Glutamatergic neuron (in vitro differentiated cells): ENCODE measurements at places on chromosomes 4 and X.

DNA sequence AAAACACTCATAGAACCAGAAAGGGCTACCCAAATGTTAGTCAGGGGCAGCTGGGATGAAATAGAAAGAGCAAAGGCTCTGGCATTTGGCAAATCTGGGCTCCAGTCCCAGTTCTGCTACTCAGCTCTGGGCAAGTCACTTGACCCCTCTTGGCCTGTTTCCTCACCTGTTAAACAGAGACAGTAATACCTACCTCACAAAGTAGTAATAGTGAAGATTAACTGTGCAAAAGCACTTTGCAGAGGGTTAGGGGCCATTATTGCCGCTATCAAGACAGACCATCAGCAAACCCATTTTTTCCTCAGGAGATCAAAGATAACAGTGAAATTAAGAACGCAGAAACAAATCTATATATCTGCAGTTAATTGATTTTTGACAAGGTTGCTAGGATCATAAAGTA, 20.6 kb downstream of the ZBTB33 start:
- no peak for DNase-seq

DNA sequence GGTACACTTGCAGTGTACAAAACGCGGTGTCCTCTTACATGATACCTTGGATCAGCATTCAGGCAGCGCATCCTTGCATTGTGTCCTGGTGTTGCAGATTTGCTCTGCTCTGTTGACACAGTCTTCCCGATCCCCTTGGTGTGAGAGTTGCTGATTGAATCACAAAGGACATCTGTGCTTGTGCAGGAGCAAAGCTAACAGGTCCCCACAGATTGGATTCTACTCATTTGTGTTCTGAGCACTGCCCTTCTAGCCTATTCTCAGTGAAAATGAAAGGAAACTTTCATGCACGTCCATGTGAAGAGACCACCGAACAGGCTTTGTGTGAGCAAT, 171.4 kb downstream of the FRMPD4 start:
- DNase-seq, result no peak

- no peak for DNase-seq
These were observed 40.8 kb downstream of the LAMP2 start for GRCh38 chrX:120428309-120428708.

DNA sequence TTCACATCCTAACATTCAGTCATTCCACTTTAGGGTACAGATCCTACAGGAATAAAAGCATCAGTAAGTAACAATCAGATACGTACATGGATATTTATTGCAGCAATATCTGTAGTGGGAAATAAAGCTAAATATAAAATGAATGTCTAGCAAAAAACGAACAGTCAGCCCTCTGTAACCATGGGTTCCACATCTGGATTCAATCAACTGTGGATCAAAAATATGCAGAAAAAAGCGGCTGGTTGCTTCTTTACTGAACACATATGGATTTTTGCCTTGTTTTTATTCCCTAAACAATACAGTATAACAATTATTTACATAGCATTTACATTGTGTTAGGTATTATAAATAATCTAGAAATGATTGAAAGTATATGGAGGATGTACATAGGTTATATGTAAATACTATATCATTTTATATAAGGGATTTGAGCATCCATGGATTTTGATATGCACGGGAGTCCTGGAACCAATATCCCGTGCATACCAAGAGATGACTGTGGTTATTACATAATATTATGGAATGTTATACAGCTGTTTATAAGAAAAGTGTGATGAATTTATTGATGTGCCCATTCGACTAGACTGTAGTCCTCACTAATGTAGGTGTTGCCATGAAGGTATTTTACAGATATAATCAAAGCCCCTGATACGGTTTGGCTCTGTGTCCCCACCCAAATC, 132.8 kb downstream of the ARHGEF9 start:
- no peak for DNase-seq

- DNase-seq, result no peak
These were observed 124.1 kb upstream of the SLIT2 start for GRCh38 chr4:20127626-20128025.

GRCh38 chrX:37712458-37712857, 26.9 kb downstream of the XK start:
- DNase-seq, result no peak

DNA sequence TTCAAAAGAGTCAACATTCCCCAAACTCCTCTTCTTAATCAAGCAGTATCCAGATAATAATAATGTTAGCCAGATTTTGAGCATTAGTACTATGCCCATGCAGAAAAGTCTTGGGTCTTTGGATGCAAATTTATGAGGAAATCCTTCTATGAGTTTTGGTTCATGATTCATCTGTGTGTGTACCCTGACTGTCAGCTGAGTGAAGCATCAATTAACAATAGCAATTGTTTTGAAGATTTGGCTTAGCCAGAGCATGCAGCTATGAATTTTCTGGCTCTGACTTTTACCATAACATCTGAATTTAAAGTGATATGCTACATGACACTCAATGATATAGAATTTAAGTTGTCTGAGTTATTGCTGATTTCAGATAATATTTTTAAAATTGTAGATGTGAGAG, 145.8 kb downstream of the KLHL4 start:
- DNase-seq, result no peak

DNA sequence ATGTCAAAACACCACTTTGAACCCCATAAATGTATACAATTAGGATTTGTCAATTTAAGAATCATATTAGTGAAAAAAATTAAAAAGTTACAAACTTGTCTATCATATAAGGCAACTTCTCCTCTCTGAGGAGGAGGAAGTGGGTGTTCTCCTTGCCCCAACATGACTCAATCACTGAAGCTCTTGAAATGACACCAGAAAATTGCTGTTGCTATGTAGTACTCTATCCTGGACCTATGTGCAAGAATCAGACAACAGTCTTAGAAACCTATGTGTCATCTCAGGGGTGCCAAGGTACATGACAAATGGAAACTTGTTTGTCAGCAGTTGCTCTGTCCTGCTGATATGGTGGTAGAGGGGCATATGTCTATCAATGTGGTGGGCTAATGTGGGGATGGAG, 47.7 kb downstream of the HMGB3 start:
- no peak for DNase-seq

- DNase-seq, result no peak
These were observed 171.5 kb downstream of the CFAP299 start for GRCh38 chr4:80507077-80507476.

DNA sequence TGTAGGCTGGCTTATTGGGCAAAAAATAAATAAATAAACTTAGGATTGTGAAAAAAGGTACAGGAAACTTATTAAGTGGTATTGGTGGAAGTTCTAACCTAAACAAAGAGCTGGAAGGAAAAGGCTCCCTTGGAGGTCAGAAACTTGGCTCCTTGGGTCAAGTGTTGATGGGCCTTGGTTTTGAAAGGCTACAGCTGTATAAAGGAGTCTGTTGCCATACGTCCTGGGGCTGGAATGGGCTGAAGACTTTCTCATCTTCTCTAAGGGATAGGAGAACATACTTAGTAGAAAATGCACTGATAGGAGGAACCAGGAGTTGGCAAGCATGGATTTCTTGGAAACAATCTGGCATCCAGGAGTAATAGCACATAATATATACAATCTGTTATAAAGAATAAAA, 56.6 kb downstream of the PDLIM5 start:
- DNase-seq, result no peak

DNA sequence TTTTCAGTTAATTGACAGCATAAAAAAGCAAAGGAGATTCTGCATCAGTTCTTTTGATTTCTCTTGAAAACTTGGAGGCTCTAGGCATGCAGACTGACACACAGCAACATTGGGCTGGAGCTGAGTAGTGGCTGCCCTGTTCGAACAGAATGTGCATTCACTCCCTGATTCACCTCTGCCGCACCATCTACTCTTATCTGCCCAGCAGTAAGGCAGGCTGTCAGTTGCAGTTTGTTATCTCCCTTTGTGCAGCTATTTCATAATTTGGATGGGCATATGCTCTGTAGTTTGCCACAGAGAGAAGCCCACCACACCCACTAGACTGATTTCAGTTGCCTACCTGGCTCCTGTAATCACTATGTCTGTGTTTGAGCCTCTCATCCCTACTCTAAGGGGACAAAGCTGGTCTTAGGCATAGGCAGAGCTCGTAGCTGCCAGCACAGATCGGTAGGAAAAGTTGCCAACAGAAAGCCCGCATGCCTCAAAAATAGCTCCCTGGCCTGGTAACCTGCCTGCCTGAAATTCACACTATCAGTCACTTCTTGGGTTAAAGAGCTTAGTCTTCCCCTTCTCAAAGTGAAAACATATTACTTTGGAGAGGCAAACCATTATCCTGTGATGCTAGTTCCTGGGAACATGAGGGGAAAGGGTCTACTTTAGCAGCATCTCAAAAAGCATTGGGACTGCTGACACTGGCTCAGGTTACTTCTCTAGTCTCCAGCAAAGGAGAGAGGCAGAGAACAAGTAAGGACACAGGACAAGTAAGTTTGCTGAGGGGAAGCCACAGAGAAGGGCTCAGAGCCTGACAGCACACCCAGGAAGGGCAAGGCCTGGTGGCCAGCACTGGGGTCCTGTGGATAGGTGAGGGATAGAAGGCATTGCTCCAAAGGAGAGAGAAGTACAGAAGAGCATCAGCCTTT, 75.9 kb upstream of the TMEM164 start:
- no peak for DNase-seq

GRCh38 chr4:14879683-14880082, 122.6 kb upstream of the CPEB2 start:
- no peak for DNase-seq

DNA sequence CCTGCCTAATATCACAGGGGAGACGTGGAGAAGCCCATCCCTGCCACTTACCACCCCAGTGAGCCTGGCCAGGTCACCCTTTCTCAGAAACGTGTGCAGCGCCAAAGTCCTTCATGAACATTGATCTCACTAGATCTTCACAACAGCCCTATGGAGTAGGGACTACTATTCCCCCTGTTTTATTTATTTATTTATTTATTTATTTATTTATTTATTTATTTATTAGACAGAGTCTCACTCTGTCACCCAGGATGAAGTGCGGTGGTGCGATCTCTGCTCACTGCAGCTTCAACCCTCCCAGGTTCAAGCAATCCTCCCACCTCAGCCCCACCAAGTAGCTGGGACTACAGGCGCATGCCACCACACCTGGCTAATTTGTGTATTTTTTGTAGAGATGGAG, 61.8 kb downstream of the PPP2R2C start:
- no peak for DNase-seq

DNA sequence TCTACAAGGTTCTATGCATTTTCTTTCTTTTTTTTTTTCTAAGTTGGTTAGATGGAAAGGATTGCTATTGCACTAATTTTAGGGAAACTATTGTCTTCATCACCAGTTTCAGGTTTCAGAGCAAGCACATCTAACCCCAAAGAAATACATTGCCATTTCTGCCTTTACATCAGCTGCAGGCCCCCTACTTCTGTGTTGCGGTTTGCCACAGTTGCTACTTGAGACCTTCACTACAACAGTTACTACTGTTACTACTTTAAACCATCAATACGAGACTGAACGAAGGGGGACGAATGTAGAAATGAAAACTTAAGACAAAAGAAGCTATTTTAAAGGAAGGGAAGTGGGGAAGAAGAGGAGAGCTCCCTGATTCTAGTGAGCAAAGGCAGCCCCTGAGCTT, 256.7 kb upstream of the LCORL start:
- no peak for DNase-seq
